ENCODE measurements at places on chromosomes 16 and 17.
A peak's percentile ranks its signal among the peaks of the same experiment; 100 is the strongest.

GRCh38 chr16:12017558-12017957 lies 41.0 kb downstream of the SNX29 start:
- DNase-seq: no peak

GRCh38 chr17:81365601-81366585 lies 29.4 kb upstream of the BAHCC1 start:
- no peak for DNase-seq

- no peak for DNase-seq
These were observed 8.6 kb upstream of the ABCA9 start for GRCh38 chr17:69069226-69069750.

DNA sequence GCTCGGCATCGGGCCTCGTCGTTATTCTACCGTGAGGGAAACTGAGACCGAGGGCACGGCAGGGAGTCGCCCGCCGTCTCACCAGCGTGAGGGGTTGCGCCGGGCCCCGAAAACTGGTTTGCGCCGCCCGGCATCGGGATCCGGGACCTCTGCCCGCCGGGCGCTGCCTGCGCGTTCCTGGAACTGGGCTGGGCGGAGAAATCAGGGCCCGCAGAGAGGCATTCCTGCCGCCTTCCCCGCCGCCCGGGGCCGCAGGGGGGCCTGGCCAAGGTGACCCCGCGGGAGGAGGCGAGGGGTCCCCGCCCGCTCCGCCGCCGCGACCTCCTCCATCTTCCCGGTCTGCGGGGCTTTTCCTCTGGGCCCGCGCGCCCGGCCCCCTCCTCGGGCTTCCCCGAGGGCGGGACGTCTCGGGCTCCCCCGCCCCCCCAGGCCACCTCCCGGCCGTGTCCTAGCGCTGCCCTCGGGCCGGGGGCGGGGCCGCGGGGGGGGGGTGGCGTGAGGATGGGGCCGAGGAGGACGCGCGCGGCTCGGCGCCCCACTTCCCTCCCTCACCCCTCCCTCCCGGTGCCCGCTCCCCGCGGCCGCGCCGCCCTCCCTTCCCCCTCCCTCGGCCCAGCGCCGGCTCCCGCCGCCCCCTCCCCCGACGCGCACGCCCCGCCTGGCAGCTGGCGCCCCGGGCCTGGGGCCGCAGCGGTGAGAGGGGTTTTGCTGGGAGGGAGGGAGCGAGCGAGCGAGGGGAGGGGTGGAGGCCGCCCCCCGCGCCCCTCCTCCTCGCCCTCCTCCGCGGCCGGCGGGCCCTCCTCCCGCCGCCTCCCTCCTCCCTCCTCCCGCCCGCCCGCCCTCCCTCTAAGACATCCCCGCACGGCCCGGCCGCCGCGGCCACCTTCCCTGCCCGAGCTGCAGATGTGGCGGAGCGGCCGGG lies at the start of gene GLIS2:
GLIS2 (plus strand) TSS at position 882 of the 922 bp plus-strand sequence. CDS start 16,214 bp downstream, outside the sequence.
- no peak for DNase-seq

DNA sequence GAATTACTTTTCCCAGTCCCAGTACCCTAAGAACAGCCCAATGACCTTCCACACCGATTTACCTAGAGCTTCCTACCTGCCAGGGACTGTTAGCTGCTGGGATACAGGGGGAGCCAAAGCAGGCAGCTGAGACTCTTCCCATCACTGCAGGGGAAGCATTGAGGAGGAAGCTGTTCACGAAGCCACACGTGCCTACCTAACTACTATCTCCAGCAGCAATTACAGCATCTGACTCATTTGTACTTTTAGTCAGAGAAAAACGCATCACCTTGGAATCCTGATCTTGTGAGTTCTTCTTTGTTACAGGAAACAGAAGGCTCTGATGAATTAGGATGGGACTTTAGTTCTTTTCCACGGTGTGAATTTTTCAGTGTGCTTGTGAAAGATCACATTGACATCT lies 113.7 kb upstream of the DHX40 start:
- DNase-seq: no peak

GRCh38 chr17:16931318-16932060 lies 40.4 kb downstream of the TNFRSF13B start:
- DNase-seq: no peak

GRCh38 chr17:19948116-19948943 lies 29.3 kb downstream of the AKAP10 start:
- DNase-seq: no peak

DNA sequence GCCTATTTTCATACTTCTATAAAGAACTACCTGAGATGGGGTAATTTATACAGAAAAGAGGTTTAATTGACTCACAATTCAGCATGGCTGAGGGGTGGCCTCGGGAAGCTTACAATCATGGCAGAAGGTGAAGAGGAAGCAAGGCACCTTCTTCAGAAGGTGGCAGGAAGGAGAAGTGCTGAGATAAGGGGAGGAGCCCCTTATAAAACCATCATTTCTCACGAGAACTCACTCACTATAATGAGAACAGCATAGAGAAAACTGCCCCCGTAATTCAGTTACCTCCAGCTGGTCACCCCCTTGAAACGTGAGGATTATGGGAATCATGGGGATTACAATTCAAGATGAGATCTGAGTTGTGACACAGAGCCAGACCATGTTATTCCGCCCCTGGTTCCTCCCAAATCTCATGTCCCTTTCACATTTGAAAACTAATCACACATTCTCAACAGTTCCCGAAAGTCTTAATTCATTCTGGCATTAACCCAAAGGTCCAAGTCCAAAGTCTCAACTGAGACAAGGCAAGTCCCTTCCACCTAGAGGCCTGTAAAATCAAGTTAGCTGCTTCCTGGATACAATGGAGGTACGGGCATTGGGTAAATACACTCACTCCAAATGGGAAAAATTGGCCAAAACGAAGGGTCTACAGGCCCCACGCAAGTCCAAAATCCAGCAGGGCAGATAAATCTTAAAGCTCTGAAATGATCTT lies 237.7 kb downstream of the CDH13 start:
- no peak for DNase-seq

DNA sequence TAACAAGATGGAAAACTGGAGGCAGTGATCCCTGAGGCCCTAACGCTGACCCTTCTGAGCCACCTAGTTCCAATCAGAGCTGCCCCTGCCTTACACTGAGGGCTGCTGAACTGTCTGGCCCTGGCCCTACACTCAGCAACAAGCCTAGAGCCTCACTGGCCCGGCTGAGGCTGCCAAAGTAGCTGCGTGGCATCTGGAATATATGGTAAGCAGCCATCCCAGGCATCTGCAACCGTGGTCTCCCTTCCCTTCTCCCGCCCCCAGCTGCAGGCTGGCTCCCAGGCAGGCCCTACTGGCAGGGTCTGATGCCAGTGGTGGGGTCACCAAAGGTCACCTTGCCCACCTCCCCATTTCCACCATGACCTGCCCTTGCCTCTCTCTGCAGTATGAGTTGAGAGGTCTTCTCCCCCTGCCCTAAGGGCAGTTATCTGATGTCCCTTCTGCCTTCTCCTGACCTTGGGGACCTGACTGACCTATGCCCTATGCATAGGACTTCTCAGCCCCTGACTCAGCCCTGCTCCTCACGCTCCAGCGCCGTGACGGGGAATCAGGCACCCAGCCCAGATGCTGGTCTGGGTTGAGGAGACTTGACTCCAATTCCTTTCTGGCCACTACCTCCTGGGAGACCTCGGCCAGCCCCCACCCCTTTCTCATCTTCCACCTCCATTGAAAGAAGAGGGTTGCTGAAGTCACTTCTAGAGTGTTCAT lies 45.3 kb downstream of the CPNE2 start:
- no peak for DNase-seq

DNA sequence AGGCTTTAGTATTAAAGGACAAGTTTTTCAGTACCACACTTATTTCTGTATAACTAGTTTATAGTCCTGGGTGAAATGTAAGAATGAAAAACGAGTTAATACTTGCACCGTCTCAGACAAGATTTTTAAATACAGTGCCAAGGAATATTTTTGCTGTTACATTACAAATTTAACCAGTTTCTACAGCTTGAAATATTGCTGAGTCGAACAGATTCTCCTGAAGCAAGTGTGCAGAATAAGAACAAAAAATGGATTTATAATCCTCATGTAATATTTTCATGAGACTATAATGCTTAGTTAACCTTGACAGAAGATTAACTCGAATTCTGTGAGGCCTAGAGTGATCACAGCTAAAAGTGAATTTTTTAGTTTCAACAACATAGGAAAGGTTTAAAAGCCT lies 3.1 kb downstream of the NETO2 start:
- no peak for DNase-seq

DNA sequence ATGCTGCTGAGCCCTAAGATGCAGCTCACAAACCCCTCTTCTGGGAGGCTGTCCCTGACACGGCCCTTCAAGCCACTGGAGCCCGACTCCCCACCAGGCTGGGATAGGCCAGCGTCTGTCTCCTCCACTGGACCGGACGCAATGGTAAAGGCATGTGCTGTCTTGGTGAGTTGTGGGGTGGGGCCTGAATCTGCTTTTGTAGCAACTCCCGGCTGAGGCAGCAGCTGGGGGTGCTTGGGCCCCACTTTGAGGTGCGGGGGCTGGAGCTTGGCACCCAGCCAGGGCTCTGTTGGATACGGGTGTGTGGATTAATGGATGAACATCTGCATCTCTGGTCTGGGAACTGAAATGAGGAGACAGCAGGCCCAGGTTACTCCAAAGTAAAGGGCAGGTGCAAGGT lies 3.5 kb upstream of the NLRC3 start:
- no peak for DNase-seq

GRCh38 chr16:515939-516226 lies 11.6 kb upstream of the CAPN15 start:
- DNase-seq: no peak

GRCh38 chr16:9437115-9437514 lies 345.7 kb downstream of the HAPSTR1 start:
- no peak for DNase-seq

DNA sequence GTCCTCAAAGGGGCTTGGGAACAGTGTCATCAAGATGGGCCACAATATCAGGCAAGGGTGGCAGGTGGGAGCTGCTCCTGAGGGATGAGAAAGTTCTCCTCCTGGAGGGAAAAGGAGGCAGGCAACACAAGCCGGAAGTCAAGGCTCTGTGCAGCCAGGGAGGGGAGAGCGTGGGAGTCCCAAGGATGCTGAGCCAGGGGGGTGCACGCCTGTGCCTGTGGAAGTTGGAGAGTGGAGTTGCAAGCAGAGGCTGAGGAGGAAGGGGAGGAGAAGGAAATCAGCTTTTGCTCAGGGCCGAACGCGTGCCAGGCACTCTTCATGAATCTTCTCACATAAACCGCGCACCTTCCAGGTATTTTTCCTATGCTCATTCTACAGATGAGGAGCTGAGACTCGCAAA lies 7.4 kb upstream of the SLC13A2 start:
- DNase-seq: no peak

DNA sequence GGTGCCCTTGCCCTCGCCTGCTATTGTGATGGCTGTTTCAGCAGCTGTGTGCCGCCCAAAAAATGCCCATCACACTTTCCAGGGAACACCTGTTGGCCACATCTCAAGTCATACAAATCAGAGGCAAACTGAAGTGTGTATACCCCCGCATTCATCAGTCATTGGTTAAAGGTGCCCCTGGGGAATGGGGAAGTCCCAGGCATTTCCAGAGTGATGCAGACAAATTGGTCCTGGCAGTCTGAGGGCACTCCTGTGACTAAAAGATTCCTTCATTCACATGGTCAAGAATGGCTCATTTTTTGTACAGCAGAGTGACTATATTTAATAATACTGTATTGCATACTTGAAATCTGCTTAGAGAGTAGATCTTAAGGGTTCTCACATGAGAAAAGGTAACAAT lies 102.9 kb upstream of the TMEM97 start:
- no peak for DNase-seq

GRCh38 chr17:57341611-57342540 lies 85.6 kb downstream of the MSI2 start:
- no peak for DNase-seq

GRCh38 chr17:78176548-78177025 lies 8.2 kb downstream of the SYNGR2 start:
- peak; percentile 73 for DNase-seq

GRCh38 chr17:56269556-56270389 lies 116.5 kb downstream of the ANKFN1 start:
- no peak for DNase-seq

- no peak for DNase-seq
These were observed 44.9 kb upstream of the PABPN1L start for GRCh38 chr16:88911136-88911945.

GRCh38 chr17:71527311-71527710 lies 593.5 kb upstream of the SOX9 start:
- no peak for DNase-seq

GRCh38 chr16:86594721-86595120 lies 16.4 kb downstream of the FOXL1 start:
- DNase-seq: no peak

DNA sequence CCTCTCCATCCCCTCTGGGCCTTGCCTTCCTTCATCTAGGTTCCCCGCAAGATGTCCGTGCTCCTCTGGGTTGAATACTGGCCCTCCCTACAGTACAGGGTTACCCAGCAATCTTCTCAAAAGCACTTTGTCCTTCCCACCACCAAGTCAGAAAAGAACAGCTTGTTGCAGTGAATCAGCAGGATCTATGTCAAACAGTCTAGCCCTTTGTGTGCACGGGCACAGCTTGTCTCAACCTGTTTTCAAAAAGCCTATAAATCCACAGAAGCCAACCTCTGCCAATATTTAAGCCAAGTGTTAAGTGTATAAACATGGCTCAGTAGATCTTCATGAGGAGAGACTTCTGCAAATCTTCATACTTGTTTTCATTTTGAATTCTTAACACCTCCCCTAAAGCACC lies 25.2 kb downstream of the C17orf67 start:
- DNase-seq: no peak

- no peak for DNase-seq
These were observed 53.9 kb downstream of the NSRP1 start for GRCh38 chr17:30170415-30170987.

DNA sequence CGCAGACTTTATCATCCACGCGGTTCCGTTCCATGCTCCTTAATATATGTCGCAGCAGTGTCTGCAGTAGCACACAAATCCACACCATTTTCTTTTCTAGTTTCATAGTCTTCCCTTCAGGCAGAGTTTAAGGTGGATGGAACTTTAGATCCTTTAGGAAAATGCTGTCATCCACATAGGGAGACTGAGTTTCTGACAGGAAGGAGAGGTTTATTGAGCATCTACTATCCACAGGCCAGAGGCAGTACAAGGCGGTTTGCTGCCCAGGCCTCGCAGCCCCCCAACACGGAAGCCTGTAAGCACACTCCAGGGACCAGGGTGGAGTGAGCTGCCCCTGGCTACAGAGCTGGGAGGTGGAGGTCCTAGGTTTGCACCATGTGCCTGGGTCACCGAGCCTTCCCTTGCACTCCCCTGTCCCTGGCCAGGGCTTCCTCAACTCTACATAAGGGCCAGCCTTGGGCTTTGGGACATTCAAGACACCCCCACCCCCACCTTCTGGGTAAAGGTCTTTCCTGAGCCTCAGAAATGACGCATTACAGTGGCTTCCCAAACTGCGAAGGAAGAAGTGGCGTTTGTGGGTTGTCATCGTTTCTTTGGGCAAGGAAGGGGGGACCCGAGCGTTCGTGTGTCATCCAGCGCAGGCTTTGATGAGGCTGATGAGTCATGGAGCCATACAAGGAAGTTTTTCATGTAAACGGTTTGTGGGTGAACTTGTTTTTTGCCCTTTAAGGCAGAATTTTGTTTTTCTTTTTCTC lies 146.5 kb upstream of the PLCG2 start:
- DNase-seq: peak; percentile 60

- DNase-seq: no peak
These were observed 329 bp downstream of the KPNB1 start for GRCh38 chr17:47649972-47650524.

GRCh38 chr16:30399435-30400186 lies 4.4 kb downstream of the ZNF48 start:
- no peak for DNase-seq
